ENCODE measurements at places on chromosomes 3 and 15.

GRCh38 chr3:161682715-161683114 is 186.1 kb downstream of the OTOL1 start:
- DNase-seq, result no peak

- DNase-seq, result no peak
These were observed 342.2 kb downstream of the FOXP1 start for GRCh38 chr3:71241246-71241901.

GRCh38 chr15:39961051-39961450 is 27.1 kb downstream of the EIF2AK4 start:
- DNase-seq, result no peak

GRCh38 chr3:114566162-114566755 is 272.4 kb downstream of the TIGIT start:
- no peak for DNase-seq

DNA sequence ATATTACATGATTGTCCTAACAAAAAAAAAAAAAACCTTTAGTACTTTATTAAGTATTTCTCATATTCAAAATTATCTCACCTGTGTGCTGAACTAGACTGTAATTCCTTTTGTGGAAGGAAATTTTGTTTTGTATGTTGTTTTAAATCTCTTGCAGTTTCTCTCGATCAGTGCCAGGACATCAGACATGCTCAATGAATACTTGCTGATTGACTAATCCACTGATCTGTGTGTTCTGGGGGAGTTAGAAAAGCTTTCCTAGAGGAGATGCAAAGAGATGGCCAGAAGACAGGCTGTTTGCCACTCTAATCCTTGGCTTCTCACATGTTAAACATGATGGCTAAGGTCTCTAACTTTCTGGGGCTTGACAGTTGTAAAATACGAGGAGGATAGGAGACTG is 233.3 kb upstream of the NR2E3 start:
- DNase-seq, result no peak

DNA sequence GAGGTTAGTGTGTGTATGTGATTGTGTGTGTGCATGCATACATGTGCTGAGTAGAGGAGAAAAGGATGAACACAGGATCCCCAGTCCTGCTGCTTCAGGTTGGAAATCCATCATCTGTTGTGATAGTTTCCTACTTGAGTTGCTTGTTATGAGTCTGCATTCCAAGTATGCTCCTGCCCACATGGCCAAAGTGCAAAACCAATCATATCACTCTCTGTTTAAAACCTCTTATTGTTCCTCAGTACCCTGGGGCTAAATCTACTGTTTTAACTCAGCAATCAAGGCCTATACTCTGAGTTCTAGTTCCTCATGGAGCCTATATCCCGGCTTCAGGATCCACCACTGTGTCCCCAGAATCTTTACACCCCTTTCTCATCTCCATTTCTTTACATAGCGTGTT is 139.9 kb upstream of the TLE3 start:
- DNase-seq, result no peak

DNA sequence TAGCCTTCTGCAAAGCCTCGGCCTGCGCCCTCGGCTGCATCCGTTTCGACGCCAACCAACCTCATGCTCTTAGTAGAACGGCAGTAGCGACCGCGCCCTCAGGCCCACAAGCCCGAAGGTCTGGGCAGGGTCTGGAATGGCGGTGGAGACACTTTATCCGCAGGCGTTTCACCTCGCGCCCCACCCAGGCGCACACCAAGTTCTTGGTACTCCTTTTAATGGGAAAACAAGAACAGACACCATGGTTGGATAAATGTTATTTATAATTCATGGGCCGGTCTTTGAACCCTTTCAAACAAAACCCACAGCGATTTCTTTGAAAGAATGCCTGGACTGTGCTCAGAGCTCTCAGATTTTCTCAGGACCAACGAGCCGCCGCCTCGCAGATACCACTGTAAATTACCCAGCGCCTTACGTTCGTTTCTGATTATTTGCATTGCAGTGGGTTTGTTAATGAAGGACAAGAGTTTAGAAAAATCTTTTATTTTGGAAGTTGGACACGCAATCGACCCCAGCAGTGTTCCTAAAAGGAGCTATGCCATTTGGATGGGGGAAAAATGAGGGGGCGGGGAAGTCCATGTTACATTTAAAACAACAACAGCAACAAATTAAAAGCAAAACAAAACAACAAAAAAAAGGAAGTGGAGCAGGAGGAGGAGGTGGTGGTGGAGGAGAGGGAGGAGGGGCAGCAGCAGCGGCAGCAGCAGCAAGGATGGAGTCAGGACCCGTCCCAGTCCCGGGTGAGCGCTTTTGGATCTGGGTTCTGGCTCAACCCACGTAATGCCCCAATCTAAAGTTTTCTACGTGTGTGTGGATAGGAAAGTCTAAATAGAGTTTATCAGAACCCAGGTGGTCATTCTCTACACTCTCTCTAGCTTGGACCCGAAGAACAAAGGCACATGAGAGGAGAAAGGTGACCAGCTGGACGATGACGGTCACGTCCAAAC is 993 bp upstream of the ISL2 start:
- peak; percentile 85 for DNase-seq

DNA sequence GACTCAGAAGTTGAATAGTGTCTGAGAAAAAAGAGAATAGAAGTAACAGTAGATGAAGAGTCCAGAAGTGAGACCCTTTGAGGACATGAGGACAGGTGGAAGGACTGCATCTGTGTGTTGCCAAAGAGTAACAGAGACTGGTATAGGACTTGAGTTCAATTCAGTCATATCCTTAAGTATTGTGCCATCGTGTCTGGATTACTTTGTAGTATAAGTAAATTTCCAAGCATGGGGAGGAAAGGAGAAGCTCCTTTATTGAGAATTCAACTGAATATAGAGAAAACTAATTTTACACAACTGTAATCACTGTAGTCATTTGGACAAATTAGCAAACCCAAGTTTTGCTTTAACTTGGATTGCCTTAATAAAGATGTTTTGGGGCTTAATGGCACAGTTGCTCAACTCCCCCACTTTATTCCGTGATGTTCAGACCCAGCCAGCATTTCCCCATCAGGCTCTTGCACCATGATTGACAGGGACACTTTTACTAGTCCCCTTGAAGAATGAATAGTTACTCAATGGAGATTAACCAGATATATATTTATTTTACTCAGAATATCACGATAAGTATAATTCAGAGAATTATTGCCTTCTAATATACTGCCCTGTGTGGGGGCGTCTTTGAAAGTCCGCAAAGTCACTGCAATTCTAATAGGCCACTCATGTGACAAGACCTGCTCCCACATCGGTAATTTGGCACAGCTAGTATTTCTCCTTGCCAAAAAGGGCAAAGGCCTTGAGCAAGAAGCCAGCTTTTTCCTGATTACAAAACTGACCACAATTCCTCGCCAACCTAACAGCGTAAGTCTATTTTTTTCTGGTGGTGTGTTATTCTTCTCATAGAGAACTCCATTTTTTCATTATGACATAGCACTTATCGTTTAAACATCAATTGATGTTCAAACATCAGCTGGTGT is 61.3 kb downstream of the PPARG start:
- DNase-seq, result no peak

- DNase-seq, result peak; percentile 9
These were observed 271.4 kb downstream of the THSD4 start for GRCh38 chr15:71386448-71387236.

GRCh38 chr3:98333989-98334606 is 19.6 kb upstream of the OR5K4 start:
- DNase-seq, result no peak

DNA sequence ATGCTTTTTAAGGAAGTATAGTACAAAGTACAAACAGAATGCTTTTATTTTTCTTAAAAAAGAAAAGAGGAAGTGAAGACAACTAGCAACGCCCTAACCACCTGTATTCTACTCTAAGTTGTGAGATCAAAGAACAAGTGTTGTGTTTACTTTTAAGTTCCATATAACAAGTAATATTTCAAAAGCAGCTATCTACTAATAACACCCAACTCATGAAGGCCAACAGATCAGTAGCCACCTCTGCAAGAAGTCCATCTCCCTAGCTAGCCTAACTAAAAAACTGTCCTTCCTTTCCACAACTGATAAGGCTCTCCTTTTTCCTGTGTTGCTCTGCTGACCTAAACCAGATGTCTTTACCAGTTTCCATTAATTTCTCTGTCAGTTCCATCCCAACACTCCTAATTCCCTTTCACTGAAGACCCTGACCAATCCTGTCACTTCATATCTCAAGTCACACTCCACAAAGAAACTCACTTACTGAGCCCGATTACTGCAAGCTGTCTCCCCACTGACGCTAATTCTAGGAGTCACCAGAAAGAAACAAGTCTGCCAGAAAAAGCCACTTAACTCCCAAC is 26.9 kb downstream of the PHC3 start:
- DNase-seq, result no peak

DNA sequence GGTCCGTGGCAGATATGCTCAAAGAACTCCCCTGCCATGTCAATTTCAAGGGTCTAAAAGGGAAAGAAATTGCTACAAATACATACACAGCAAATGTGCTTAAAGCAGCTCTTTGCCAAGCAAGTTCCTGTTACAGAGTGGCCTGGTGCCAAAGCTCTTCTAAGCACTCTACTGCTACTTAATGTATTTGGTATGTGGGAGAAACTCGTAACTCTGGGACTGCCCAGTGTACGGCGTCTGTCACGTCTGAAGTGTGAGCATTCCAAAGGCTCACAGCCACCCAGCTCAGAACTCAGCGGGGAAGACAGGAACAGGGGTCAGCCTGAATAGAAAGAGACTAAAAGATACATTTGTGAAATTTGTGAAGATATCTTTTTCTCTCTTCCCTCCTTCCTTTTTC is 54.6 kb downstream of the RBMS3 start:
- no peak for DNase-seq

DNA sequence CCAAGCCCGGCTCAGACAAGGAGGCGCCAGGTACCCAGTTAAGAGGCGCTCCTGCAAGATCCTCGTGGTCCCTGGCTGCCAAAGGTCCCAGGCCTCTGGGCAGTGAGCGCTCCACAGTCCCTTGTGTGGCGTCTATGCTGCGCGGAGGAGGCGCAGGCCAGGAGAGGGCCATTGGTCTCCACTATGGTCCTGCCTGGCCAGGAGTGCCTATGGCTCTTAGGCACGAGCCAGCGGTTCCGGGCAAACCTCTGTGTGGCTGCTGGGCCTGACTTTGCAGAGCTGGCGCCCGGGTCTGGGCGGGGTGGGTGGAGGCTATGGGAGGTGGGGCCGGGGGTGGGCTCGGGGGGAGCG is 660 bp upstream of the ADAMTSL3 start:
- no peak for DNase-seq

GRCh38 chr3:98188545-98188944 is 22.0 kb downstream of the OR5H15 start:
- peak; percentile 18 for DNase-seq

- no peak for DNase-seq
These were observed 4.8 kb upstream of the USP3 start for GRCh38 chr15:63499611-63500010.

GRCh38 chr3:124698030-124698770 is 32.1 kb upstream of the UMPS start:
- no peak for DNase-seq

- no peak for DNase-seq
These were observed 6.0 kb upstream of the CCR8 start for GRCh38 chr3:39323494-39323893.

DNA sequence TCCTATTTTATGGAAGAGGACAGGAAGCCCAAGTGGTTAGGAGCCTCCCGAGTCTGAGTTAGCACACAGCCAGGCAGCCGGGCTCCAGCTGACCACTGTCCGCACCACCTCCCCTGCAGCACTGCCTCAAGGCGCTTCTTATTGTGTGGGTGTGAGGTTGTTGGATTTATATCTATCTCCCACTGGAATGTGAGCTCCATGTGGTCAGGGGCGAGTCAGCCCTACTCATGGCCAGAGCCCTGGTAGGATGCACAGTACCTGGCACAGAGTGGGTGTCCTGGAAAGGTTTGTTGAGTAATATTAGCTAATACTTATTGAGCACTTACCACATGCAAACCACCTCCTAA is 9.7 kb upstream of the FBLN2 start:
- DNase-seq, result peak; percentile 23

DNA sequence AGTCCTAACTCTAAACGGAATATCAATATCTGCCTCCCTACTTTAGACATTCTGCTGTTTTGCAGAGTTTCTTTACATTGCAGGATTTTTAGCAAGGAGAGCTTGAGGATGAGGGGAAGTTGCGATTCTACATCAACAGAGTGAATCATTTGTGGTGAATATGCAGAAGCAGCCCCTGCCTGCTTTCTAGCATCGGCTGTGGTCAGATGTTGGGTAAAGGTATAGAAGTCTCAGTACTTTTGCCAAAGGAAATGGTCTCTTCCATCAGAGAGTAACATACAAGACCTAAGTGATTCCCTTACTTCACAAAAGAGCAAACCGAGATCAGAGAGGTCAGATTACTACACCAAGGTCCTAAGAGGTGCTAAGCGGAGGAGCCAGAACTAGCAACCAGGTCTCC is 15.2 kb downstream of the ST3GAL6 start:
- no peak for DNase-seq

DNA sequence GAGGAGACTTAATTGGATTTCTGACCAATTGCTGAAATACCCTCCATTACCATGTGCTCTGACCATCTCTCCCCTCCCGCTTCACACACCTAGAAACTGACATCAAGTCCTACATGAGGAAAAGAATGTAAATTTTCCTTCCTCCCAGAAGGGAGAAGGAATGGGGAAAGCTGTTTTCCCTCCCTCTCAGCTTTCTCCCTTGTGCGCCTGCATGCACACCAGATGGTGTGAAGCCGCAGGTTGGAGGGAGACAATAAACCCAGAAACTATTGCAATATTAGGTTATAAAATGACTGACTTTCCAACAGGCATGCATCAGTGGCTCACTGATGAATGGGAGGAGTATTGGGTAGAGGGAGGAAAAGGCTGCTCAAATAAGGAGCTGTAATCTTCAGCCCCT is 50.9 kb downstream of the MB21D2 start:
- DNase-seq, result no peak

GRCh38 chr15:79593119-79593869 is 161.2 kb downstream of the MINAR1 start:
- peak; percentile 19 for DNase-seq

DNA sequence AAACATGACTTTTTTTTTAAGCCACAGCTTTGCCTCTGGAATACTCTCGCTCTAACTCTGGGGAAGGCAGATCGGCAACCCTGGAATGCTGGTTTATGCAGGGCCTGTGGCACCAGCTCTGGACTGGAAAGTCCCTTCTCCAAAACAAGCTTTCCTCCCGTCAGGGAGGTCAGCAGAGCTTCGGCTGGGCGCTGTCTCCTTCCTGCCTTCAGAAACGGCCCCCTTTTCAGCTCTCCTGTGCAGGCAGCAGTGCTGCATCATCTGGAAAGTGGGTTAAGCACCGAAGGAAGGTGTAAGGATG is 42.7 kb upstream of the SKOR1 start:
- no peak for DNase-seq

DNA sequence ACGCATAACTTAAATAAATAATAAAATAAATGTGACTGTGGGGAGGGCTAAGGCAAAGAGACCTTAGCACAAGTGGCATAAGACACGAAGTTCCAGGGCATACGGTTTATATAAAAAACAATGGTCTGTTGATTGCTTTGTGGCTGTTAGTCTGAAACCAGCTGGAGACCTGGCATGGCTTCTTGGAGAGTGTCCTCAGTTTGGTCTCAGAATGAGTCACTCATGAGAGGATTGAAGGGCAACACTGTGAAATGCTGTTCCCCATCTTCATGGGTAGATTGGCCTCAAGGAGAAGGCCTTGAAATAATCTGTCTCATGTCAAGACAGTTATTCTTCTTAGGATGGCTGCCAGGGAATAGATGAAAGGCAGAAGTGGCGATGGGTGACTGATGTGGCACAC is 62.2 kb downstream of the SOX2 start:
- DNase-seq, result no peak

Data from SW480 (cell line).